NCI-H187 treated with DMSO at 0.1 percent for 48 hours (cell line): ENCODE measurements at places on chromosomes 7 and 10.

- no peak for DNase-seq
These were observed 373 bp downstream of the PAXIP1 start for GRCh38 chr7:155002411-155003091.

- no peak for DNase-seq
These were observed 178.9 kb upstream of the LYZL1 start for GRCh38 chr10:29109707-29110571.

- no peak for DNase-seq
These were observed 131.1 kb downstream of the KCND2 start for GRCh38 chr7:120404042-120404441.

- DNase-seq = no peak
These were observed 120.7 kb downstream of the TRRAP start for GRCh38 chr7:98998821-98999725.

GRCh38 chr7:44838751-44839150 is 9.1 kb downstream of the H2AZ2 start:
- DNase-seq = no peak

- no peak for DNase-seq
These were observed 95.8 kb downstream of the CHST15 start for GRCh38 chr10:123997486-123998196.

GRCh38 chr7:105805447-105806019 is 70.9 kb downstream of the ATXN7L1 start:
- DNase-seq = no peak

GRCh38 chr7:17466216-17466615 is 167.8 kb downstream of the AHR start:
- DNase-seq = no peak

DNA sequence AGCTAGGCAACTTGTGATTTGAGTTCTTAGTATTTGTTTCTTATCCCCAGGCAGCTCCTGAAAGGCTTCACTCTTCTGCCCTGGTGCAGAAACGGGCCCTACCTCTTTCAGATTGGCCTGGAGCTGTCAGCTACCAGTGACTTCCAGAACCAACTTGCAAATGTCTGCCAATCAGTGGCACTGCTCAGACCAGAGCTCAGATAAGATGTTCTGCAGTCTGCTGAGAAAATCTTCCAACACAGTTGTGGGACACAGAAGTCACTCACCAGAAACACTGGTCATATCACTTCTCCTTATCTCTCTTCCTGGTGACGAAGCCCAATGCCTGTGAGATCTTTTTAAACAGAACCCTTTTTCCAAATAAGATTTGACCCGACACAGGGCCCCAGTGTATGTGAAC is 81.9 kb upstream of the DUSP5 start:
- no peak for DNase-seq

DNA sequence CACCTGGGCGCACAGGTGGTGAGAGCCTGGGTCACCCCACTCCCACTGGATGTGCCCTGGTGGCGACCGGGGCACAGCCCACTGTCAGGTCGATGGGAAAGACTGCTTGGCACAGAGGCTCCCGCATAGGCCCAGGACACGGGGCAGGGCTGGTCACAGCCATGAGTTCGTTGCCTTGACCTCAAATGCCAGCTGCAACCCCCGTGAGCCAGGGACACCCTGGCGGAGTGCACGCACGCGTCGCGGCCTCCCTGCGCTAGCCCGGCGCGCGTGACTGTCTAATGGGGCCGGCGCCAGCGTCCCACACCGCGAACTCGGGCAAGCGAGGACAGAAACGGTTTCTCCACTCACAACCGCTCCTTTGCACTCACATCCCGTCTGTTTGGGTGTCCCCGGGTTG is 267.4 kb downstream of the USP6NL start:
- DNase-seq = no peak

DNA sequence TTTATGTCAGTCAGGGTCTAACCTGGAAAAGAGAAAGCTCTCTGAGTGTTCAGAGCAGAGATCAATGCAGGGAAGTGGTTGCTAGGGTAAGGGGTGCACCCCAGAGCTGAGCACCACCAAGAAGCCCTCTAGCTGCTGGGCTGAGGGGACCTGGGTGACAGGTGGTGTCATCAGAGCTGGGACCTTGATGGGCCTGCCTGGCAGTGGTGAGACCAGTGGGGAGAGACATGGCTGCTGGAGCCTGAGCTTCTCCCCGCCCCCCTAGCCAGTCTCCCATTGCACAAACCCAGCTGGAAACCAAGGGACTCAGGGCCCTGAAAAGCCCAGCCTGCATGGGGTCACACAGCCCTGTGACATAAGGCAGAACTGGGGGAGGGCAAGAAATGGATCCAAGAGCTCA is 49.1 kb upstream of the OSBPL3 start:
- DNase-seq = no peak

- DNase-seq = no peak
These were observed 86.6 kb upstream of the AGBL3 start for GRCh38 chr7:134899729-134900128.

GRCh38 chr10:15518250-15518649 is 147.2 kb upstream of the FAM171A1 start:
- DNase-seq = no peak

DNA sequence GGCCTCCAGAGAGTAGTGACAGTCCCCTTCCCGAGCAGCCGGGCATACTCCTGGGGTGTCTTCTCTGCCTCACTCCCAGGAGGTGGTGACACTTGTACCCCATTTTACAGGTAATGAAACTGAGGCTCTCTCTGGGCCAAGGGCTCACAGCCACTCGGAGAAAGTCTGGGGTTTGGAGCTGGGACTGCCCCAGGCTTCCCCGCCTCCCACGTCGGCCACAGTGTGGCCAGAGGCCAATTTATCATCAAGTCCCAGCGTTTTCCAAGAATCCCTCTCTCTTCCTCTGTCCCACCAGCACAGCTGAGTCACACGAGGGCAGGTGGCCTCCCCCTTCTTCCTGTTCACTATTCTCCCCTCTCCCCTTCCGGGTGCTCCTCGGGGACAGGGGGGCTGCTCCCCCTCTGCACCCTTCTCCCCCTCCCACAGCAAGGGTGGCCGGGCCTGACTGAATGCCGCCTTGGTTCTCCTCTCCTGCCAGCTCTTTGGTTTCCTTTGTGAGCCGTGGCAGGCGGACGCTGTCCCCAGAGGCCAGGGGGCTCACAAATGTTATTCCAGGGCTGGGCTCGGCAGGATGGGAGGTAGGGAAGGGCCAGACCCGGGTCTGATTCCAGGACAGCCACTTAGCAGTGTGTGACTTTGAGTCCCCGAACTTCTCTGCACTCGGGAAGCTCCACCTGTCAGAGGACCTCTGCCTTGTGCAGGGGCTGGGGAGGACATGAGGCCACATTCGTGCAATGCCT is 17.7 kb downstream of the CLIP2 start:
- DNase-seq = no peak

- DNase-seq = no peak
These were observed 20.9 kb upstream of the ICA1 start for GRCh38 chr7:8282871-8283270.

DNA sequence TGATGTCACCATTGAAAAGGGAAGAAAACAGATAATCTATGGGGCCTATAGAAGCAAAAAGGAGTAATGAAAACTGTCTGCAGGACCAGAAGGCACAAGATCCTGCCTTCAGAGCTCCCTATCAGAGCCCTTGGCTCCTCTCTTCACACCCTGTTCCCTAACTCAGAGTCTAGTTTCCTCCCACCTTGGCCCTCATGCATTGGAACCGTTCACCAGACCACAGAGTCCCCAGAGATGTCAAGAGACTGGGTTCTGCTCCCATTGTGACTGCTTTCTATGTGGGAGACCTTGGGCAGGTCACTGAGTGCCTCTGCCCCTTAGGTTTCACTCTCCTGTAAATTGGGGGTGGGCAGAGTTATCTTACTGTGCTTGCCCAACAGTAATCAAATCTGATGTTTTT is 80.1 kb upstream of the RPA3 start:
- DNase-seq = no peak

DNA sequence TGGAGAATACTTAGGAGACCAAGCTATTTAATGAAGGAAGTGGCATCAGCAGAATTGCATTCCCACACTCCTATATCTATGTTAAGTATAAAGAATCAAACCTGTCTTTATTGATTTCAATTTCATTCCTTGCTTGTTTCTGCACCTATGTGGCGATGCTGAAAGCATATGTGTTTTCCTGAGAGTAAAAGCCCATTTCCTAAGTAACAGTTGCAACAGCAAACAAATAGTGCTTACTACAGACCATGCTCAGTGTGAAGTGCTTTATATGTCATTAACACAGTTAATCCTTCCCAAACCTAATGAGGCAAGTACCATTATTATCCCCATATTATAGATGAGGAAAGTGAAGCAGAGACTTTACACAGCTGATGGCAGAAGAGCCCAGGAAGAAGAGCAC is 552.1 kb downstream of the PARD3 start:
- DNase-seq = no peak

DNA sequence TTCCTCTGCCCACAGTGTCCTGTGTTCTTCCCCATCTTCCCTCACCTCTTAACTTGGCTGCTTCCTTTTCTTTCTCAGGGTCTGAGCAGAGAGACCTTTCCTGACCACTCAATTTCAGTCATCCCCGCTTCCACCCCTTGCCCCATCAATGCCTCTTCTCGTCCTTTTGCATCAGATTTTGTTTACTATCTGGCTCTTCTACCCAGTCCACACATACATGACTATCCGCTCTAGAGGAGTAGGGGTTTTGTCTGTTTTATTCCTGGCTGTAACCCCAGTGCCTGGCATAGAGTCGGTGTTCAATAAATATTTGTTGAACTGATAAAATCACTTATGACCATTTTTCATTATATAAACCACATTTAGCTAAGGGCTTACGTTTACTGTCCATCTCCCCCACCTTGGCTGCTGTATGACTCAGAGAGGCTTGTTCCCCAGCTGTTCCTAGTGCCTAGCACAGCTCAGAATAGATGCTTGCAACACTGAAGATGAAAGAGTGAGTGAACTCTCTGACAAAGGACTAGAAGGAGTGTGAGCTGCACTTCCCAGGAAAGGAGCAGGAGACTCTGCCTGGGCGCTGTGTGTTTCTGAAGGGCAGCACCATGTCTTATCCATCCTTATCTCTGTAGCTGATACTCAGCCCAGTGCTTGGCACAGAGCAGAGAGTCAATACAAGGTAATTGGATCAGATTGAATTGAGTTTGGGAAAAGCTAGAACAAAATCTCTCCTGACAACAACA is 21.9 kb downstream of the ARID5B start:
- no peak for DNase-seq

DNA sequence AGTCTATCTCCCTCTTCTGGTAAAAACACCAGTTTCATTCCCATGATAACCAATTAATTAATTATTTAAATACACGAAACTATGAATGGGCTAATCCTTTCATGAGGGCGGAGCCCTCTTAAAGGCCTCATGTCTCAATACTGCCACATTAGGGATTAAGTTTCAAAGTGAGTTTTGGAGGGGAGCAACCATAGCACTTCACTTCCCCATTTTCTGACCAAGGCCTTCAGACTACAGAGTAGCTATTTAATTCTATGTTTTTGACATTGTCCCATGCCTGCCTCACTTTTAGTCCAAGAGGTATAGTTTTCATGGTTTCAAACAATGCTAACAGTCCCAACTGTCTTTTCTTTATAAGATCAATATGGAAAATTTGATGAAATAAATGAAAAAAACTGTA is 618.6 kb downstream of the ZWINT start:
- no peak for DNase-seq

DNA sequence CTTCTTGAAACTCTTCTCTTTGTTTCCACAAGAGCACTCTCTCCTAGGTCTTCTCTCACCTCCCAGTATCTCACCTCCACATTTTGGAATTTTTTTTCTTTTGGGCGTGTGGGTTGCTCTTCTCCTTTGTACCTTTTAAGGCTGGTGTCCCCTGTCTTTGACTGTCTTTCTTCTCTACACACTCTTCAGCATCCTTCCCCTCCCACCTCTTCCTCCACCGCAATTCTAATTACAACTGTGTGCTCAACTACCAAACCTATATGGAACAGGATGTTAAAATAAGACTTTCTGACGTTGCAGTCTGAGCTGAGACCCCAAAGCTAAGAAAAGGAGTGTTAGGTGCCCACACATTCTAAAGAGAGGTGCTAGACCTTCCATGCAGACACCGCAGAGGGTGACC is 14.0 kb upstream of the ADRB1 start:
- DNase-seq = no peak

DNA sequence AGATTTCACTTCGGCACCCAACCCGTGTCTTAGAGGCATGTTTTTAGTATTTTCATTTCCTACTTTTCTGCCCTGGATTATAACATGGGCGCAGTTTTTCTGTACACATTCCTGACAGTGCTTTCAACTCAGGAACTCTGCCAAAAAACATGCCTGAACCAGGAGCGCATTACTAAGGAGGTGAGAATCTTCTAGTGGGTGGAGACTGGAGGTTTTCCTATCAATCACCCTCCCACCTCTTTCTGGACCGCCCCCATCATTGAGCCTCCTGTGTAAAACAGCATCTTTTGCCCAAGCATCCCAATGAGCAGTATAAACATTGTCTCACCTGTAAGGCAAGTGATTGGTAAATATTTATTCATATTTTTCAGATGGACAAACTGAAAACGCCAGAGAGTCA is 53.2 kb downstream of the STK17A start:
- DNase-seq = no peak

DNA sequence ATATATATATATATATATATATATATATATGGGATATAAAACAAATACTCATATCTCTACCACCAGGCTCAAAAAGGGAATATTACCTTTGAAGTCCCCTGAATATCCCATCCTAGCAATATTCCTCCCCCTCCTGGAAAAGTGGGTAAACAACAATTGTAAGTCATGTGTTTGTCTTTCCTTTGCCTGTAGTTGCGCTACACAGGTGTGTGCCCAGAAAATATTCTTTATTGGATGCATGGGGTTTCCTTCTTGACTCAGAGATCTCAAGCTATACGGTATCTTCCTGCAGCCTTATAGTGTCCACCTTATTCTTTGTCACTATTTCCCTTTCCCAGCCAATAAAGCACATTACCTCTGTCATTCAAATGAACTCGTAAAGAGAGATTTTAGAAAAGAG is 54.2 kb downstream of the MET start:
- no peak for DNase-seq

DNA sequence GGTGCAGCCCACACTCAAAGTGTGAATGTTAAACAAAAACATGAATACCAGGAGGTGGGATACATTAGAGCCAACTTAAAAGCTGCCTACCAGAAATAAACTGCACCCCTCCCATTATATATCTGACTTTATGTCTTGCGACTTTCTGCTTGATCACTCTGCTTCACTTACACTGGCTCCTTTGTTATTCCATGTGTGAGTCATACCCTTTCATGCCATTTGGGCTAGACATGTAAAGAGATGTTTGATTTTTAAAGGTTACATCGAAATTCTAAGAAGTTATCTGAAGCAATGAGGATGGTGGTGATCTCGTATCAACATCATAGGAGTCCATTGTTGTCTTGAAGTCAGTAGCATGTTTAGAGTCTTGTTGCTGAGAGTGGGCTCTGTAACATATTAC is 31.6 kb upstream of the ETV1 start:
- DNase-seq = no peak
